ENCODE measurements at places on chromosomes 12 and 14.

DNA sequence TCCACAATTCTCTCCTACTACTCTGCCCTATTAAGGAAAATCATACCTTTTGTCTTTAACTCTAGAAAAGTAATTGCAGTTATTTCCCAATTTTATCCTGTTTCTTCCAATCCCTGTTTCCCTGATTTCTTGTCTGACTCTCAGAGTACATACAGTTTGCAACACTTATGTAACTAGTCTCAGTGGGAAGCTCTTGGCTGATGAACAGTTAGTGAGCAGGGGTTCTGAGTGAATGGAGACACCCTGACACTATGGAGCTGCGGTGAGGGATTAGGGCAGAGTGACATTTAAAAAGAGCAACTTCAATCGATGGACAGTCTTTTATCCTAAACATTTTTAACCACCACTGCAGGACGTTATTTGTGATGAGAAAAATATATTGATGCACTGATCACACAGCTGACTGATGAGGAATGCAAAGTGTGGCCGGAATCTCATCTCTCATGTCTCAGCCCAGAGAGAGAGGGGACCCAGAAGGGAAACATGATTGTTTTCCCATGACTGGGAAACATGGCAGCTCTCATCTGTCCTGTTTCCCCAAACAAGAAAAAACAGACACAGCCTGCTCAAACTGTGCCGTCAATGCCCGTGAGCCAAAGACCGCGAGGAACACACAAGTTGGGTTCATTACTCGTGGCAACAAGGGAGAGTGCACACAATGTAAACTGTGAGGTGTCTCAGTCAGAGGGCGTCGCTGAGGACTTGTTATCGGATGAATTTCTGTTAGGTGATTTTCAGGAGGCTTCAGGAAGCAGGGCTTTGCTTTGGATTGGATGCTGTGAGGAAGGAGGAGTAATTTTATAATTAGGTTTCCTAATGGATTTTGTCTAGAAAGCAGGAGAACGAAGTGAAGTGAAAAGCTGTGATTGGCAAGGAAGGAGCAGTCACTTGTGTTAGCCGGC lies 5.2 kb upstream of the SLC6A13 start:
- DNase-seq = no peak

- no peak for DNase-seq
Observed at GRCh38 chr14:42470427-42470719, 863.7 kb downstream of the LRFN5 start.

DNA sequence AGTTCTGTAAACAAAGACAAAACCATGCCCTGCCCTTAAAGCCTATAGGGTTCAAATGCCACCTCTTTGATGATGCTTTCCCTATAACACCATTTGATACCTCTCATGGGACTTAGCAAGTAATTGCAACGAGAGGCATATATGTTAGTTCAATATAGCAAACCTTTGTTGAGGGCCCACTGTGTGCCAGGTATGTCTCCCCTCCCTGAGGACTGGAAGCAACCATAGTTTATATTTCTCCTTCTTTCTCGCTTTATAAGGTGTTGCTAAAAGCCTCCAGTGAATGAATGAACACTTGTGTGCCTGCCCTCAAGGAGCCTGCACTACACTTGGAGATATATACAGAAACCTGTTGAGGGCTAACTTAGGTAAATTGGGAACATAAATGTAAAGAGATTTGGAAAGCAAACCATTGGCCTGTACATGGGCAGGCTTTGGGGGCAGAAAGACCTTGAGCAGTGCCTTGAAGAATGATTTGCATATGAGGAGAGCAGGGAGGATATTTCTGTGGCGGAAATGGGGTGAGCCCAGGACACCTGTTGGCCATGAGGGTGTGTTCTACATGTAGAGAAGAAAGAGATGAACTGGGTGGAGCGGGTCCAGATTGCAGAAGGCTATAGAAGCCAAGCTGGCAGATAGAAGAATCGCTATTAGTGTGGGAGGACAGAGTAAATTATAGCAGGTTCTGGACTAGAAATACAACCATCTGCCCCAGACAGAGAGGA lies 1.8 kb upstream of the CKAP4 start:
- DNase-seq = peak; percentile 89

- DNase-seq = no peak
Observed at GRCh38 chr14:105069871-105070759, 4.9 kb upstream of the GPR132 start.

GRCh38 chr12:107349008-107349747 lies 255.8 kb upstream of the CRY1 start:
- no peak for DNase-seq

DNA sequence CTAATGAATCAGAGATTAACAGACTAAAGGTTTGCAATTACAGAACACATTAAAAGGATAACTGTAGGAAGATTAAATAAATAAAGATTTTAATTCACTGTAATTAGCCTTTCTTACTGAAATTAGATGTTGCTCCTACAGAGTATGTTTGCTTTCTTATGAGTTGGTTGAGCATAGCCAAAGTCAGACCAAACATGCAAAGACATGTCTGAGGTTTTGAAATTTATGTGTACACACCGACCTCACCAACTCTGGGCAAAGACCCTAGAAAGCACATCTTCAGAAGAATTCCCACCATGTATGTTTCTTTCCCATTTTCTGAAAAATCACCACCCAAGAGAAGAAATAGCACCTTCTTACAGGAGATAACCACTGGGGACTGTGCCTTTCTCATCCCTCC lies 159.2 kb downstream of the PAX9 start:
- no peak for DNase-seq

- no peak for DNase-seq
Observed at GRCh38 chr14:54931101-54931500, 28.5 kb upstream of the GCH1 start.

DNA sequence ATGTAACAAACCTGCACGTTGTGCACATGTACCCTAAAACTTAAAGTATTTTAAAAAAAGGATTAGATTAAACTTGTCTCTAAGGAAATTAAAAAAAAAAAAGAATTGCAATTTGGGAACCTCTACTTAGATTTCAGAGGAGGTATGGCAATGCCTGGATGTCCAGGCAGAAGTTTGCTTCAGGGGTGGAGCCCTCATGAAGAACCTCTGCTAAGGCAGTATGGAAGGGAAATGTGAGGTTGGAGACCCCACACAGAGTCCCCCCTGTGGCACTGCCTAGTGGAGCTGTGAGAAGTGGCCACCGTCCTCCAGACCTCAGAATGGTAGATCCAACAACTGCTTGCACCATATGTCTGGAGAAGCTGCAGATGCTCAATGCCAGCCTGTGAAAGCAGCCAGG lies 279.6 kb upstream of the CCDC196 start:
- DNase-seq = peak; percentile 1

DNA sequence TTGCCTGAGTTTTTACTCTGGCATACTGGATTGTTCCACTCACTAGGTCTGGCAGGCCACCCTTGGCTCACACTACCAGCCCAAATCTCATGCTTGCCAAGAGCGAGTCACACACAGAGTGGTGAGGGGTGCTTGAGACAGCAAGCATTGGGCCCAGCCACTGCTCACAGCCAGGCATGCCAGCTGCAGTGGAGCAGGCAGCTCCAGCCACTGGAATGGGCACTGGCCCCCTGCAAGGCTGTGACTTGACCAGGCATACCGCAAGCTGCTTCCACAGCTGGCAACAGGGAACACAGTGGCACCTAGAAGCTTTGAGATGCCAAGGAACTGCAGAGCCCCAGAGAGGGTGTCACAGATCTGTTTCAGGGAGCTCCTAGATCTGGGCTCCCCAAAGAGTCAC lies 488.5 kb downstream of the LRFN5 start:
- DNase-seq = no peak

DNA sequence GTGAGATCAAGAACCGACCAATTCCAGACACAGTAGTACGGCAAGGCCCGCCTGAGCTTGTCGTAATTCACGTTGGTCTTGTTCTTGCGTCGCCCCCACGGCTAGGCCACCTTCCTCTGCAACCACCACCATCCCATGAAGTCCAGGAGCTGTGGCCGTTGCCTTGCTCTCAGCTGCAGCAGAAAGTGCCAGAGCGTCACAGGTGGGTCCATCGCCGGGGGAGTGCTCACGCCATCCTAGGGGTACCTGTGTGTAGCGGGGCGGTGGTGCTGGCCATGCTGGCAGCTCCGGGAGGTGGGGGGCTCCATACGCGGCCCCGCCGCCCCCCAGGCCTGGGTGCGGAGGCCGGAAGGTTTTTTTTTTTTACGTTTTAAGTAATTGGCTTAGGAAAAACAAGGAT lies 23.1 kb downstream of the TMEM121 start:
- DNase-seq = no peak

- DNase-seq = no peak
Observed at GRCh38 chr12:91059211-91059610, 1.4 kb upstream of the KERA start.

DNA sequence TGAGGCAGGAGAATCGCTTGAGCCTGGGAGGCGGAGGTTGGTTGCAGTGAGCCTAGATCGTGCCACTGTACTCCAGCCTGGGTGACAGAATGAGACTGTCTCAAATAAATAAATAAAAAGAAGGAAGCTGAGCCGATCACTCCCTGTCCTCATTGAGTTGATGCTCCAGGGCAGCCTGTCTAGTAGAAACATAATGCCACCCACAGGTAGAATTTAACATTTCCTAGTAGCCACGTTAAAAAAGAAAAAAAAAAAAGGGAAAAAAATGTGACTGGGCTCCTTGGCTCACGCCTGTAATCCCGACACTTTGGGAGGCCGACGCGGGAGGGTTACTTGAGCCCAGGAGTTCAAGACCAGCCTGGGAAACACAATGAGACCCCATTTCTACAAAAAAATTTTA lies 135.7 kb downstream of the SCARB1 start:
- DNase-seq = no peak

DNA sequence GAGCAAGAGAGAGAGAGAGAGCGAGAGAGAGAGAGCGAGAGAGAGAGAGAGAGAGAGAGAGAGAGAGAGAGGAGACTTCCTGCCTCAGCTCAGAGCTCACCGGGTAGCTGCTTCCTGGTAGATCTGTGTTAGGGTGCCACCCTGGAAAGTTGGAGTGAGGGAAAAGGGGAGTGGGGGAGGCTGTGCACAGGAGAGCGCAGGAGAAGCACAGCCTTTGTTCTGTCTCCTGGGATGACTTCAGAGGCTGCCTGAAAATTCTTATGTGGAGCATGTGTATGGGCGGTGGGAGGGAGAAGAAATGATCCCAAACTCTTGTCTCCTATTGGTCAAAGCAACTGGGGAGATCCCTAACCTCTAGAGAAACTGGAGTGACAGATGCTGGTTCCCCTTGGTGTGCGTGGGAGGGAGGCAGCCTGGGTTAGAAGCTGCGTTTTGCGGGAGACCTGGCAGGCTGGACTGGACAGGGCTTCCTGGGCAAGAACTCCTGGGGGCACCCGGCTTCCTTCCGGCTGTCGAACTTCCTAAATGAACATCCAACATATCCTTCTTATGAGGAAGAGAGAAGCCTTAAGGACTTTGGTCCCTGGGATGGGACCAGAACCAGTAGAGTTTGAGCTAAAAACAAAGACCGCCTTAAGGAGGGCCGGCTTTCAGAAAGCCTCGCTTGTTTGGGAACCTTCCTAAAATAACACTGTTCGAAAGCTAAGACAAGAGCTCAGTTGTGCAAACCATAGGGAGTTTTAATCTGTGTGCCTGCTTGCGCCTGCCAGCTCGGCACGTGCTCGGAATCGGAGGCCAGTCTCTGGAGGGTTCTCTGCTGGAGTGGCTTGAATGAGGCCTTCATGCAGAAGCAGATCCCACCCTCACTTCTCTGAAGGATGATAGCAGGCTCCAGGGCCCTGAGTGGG lies 30.4 kb upstream of the BEGAIN start:
- no peak for DNase-seq

DNA sequence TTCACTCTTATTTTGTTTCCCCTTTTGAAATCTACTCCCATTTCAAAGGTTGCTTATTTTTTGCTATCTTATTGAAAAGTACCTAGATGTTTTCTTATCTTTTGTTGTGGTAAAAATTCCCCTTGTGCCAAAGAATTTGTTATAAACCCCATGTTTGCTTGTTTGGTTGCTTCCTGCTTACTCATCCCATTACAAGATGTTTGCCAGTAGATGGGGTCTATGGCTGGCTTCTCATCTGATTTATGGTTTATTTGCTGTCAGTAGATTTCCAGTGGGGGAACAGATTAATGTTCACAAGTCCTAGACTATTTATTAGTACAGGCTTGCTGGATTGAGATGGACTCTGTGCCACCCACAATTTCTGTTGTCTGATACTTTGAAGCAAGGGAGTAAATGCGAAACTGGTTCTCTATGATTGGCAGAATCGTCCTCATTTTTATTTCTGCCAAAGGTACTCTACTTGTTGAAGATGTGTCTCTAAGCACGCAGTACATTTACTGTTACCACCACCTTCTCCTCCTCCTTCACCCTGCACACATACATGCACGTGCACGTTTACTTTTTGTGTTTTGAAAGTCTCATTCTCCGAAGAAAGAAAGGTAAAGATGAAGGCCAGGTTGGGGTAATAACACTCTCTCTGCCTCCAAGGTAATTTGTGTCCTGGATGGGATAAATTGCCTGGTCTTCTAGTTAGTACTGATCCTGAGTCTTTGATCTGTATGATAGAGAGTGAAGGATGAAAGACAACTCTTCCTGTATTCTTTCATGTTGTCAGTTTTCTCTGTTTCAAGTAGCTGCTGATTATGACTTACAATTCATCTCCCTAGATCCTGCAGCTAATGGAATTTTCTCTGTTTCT lies 117.2 kb upstream of the ATP2B1 start:
- DNase-seq = no peak

GRCh38 chr12:132445884-132446632 lies 43.9 kb upstream of the FBRSL1 start:
- no peak for DNase-seq

- no peak for DNase-seq
Observed at GRCh38 chr12:124786061-124786964, 77.4 kb downstream of the SCARB1 start.

DNA sequence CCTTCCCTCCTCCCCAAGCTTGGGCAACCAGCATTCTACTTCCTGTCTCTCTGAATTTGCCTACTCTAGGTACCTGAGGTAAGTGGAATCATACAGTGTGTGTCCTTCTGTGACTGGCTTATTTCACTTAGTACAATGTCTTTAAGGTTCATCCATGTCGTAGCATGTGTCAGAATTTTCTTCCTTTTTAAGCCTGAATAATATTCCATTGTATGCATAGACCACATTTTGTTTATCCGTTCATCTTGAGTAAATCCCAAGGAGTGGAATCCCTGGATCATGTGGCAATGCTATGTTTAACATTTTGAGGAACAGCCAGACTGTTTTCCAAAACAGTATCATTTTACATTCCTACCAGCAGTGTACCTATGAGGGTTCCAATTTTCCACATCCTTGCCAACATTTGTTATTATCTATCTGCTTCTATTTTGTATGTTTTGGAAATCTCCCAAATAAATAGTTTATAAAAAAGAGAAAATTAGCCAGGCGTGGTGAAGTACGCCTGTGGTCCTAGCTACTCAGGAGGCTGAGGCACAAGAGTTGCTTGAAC lies 12.4 kb downstream of the HSP90AA1 start:
- no peak for DNase-seq
